ENCODE measurements at places on chromosomes 6 and 20. TPM values are rescaled to one million over a fixed set of nuclear protein-coding genes. Genes with fewer than 3 reads are reported as not detected.

The CLDN20 gene
- not detected for total RNA-seq

The C6orf47 gene
- total RNA-seq, result 17.6 TPM

The GMPR gene
- 5.1 TPM for total RNA-seq

The SRSF12 gene
- 3.7 TPM for total RNA-seq

The HCK gene
- 0.76 TPM for total RNA-seq

The DTNBP1 gene
- total RNA-seq, result 3.7 TPM

The ZSWIM3 gene
- 5.7 TPM for total RNA-seq

The COL19A1 gene
- not detected for total RNA-seq

The BANF2 gene
- not detected for total RNA-seq

The TMC2 gene
- not detected for total RNA-seq

The TPD52L2 gene
- total RNA-seq, result 79.3 TPM

DNA sequence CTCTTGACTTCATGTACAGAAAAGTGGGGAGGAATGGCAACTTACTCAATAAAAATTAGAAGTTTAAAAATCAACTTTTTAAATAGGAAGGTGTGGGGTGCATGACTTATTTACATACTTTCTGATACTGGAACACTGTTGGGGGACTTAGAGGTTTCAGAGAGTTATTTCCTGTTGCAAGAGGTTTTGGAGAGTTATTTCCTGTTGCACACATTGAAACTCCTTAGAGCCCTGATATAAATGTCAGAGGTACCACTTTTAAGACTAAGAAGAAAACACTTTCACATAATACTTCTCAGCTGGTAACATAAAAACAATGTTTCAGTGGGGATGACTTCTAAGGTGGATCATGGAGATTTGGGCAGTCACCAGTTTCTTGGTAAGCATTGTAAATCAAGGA is 579.9 kb downstream of the MMUT start:
- DNase-seq, result no peak

DNA sequence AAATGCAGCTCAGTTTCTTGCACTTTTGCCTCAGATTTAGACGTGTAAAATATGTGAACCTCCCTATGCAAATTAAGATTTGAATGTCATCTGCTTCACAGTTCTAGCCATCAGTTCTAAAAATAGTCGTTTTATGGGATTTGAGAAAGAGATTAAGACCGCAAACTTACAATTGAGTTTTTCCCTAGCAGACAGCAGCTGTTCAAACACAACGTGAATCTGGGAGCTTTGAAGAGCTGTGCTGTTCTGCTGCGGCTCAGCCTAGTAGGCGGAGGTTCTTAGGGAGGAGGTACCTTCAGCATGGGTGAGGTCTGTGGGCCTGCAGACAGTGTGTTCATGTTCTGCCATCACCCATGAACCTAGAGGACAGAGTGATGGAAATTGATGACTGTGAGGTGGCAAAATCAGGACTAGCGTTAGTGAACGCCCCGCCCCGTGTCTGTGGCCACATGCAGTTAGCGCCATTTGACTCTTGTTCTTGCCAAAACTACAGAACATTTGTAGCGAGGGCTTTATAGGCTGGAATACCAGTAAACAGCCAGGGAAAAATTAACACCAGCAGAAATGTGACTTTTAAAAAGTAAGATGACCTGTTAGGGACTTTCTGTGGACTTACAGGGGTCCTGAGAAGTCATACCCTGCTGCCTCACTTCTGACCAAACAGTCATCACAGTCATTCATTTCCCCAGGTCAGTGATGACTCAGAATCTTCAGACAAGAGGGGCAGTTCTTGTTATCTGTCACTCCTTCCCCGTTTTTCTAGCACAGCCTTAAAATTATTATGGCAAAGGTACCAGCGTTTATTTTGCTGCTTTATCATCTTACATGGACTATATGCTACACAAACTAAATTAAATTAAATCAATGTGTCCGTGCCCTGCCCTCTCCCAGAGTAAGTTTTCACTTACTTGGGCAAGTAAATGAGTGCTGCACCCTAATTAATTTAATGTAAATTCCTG is 84.3 kb upstream of the TMEM181 start:
- DNase-seq, result no peak

DNA sequence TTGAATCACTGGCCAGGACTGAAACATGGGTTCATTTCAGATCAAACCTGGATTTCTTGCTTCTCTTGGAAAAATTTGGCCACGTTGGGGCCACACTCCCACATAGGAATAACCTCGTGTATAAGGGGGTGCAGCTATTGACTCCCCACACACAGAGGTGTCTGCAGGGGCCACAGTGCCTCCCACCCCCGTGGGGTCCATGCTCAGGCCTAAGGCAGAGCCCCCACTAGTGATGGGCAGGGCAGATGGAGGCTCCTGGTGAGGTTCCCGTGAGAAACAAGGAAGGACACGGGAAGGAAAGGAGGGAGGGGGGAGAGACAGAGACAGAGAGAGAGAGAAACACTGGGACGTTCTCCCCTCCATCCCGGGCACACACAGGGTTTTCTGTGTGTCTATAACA is 230.5 kb downstream of the ERMARD start:
- DNase-seq, result no peak

DNA sequence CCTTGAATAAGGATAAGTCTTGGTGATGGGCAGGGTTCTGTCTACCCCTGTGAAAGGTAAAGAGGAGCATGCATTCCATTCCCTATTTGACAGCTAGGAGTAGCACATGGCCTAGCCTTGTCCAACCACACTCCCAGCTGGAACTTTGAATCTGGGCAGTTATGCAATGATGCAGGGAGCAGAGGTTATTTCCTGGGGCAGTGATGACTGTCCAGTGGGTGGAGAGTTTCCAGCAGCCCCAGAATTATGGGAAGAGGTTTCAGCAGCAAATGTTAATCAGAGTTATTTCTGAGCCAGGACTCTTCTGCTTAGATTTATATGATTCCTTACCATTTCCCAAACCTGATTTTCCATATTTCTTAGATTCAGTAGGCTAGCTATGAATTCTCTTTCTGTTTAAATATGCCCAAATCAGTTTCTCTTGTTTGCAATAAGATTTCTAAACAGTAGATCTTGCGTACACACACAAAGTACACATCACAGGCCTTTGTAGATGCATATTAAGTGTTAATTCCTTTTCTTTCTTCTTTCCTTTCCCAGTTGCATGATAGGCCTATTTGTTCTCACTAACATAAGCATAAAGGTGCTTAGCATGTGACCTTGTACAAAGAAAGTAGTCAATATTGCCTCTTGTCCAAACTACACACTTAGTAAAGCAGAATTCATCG is 17.3 kb upstream of the TXLNB start:
- no peak for DNase-seq

- DNase-seq, result no peak
Observed at GRCh38 chr6:147675281-147675680, 166.8 kb downstream of the SAMD5 start.

DNA sequence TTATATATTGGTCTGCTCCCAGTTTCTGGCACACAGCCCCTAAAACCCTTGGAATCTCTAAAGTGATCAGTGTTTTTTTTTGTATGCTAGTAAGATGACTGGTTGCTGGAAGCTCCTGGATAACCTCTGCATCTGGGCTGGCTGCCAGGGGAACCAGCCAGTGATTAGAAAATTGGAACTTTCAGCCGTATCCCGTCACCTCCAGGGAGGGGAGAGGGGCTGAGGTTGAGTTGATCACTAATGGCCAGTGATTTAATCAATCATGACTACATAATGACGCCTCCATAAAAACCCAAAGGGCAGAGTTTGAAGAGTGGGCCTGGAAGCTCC is 48.0 kb upstream of the NOP56 start:
- DNase-seq, result no peak

- no peak for DNase-seq
Observed at GRCh38 chr6:116175344-116175743, 49.4 kb upstream of the COL10A1 start.

DNA sequence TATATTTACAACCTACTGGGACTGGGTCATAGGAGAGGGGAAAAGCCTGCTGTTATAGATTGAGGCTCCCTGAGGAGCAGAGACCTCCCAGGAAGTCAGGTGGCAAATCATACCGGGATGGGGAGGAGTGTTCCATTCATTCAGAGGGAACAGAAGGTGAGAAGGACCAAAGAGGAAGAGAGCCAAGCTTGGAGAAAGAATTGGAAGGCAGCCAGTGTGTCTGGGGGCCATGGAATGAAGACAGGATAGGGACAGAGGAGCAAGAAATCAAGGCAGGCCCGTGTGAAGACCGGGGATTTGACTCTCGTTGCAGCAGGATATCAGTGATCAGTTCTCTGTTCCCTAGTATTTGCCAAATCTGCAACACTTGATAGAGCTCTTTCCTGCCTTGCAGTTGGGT is 5.7 kb upstream of the ZNF217 start:
- DNase-seq, result no peak

DNA sequence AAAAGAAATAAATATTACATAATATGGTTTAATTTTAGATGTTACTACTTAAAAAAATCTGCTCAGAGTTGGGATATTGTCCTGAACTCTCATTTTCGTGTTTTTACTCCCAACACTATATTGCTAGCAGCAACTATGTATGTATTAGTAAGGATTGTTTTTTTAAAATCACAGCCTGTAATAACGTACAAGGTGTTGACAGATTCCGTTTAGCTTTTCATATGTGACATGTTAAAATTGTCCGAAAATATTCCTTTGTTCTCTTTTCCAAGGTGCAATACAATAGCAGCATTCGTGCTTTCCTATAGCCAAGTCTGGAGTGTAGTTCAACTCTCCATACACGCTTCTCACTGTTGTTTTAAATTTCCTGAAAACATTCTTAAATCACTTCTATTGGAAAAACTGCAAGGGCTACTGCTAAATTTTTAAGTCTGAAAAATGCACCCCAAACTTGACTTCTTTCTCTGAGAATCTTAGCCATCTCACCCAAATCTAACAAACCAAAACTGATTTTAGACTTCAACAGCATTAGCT is 59.0 kb upstream of the HFE start:
- no peak for DNase-seq

GRCh38 chr6:53240761-53241160 is 92.1 kb upstream of the GCM1 start:
- no peak for DNase-seq

DNA sequence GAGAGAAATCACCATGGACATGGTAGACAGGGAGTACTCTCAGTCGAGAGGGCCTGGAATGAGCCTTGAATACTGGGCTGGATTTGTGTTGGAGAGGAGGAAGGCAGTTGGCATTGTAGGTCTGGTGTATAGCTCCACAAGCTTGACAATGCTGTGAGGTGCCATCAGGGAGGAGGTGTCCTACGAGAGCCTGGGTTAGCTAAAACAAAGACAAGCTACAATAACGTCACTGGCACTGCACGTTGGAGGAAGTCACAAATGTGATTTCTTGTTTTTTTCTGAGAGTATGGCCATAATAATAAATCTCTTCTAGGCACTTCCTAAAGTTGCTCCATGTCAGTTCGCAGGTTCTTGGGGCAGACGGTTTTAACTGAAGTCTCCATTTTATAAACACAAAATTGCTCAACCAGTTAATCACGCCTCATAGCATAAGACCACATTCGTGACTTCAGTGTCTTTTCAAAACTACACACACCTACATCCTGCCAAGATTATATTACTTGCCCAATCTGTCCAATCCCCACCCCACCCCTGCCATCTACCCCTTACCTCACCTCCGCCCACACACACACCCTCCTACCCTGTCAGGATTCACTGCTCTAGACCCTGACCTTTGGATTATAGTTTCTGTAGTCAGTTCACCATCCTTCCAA is 4.4 kb upstream of the HLA-DMB start:
- no peak for DNase-seq

- no peak for DNase-seq
Observed at GRCh38 chr6:12222405-12223366, 67.5 kb upstream of the EDN1 start.

- DNase-seq, result no peak
Observed at GRCh38 chr6:126633373-126633772, 293.5 kb downstream of the CENPW start.

DNA sequence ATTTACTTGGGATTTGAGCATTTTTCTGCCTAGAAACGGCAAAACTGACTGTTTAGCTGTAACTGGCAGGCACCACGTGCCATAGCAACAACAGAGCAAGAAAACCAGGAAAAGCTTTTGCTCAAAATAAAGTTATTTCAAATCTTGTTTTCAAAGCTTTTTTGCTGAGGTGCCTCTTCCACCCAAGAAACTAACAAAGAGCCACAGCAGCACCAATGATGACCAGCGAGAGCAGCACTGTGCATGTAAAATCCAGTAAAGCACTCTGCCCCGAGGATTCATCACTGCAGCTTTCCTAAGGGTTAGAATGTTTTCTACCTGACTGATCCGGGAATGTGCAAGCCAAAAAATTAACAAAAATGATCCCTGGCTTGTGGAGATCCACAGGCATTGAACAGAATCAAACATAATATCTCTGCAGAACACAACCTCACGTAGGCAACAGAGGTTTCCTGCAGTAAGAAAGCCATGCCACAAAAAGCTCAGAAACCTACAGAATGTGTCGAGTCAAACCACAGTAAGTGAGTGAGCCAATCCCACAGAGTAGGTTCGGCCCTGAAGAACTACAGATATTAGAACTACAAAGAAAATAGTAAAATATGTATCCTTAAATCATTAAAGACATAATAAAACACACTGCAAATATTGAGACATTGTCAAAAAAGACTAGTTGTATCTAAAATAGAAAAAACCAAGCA is 7.4 kb upstream of the ULBP3 start:
- peak; percentile 54 for DNase-seq

GRCh38 chr6:30972816-30973215 is 10.7 kb upstream of the MUC21 start:
- no peak for DNase-seq

GRCh38 chr20:24634855-24635254 is 165.4 kb downstream of the SYNDIG1 start:
- peak; percentile 66 for DNase-seq

GRCh38 chr6:139152892-139153271 is 18.0 kb downstream of the HECA start:
- DNase-seq, result no peak

DNA sequence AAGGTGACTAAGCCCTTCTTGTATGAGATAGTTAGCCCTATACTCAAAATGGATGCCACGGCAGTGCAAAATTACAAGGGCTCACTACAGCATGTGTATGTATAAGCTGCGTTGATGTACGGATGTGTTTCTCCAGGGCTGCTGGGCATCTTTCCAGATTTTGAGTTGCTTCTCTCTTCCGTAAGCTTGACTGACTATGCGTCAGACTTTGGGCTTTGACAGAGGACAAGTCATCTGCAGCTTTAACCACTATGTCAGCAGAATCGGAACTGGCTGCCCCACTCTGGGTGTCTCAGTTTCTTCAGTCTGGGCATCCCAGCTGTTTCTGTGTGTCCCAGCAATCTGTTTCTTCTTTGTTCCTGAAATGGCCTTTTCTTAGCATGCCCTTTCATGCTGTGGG is 241.6 kb downstream of the BTBD3 start:
- DNase-seq, result no peak
